ENCODE measurements at places on chromosomes 12 and 14. TPM values are rescaled to one million over a fixed set of nuclear protein-coding genes. Genes with fewer than 3 reads are reported as not detected.

- no peak for DNase-seq
These were observed 8.8 kb downstream of the NRIP2 start for GRCh38 chr12:2826036-2826435.

DNA sequence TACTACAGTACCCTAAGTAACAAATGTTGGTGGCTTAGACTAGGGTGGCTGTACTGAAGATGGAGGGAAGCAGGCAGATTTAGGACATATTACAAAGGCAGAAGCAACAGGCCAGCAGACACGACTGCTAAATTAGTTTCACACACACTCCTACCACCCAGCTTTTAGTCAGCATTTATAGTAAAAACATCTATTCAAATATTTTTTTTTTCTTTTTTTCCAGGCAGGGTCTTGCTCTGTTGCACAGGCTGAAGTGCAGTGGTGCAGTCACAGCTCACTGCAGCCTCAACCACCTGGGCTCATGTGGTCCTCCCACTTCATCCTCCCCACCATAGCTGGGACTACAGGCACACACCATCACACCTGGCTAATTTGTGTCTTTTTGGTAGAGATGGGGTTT is 72.9 kb downstream of the CDK17 start:
- DNase-seq: no peak

GRCh38 chr14:94805680-94806288 is 35.9 kb upstream of the GSC start:
- DNase-seq: no peak

DNA sequence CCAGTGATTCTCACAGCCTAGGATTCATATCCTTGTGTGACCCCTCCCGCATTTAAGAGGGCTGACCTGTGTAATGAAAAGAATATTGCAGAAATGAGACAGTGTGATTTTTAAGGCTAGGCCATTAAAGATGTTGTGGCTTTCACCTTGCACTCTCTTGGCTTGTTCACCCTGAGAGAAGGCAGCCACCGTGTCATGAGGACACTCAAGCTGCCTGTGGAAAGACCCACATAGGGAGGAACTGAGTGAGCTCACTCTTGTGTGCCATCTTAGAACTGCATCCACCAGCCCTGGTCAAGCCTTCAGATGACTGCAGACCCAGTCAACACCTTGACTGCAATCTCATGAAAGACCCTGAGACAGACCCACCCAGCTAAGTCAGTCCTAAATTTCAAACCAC is 46.3 kb upstream of the TMPO start:
- no peak for DNase-seq

- no peak for DNase-seq
These were observed 123.0 kb downstream of the ESRRB start for GRCh38 chr14:76498976-76499375.

DNA sequence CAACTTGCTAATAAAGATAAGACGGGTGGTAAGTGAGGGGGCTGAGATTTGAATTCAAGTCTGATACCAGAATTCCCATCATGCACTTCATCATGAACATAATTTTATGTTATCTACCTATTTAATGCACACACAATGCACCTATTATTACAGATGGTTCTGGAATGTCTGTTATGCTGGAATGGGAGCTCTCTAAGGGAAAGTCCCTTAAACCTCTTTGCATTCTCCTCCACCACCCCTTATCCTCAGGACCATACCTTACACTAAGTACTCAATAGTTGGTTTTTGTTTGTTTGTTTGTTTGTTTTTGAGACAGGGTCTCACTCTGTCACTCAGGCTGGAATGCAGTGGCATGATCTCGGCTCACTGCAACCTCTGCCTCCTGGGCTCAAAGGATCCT is 7.0 kb upstream of the MSI1 start:
- DNase-seq: no peak

The CMA1 gene
- total RNA-seq: not detected

The DBX2 gene
- total RNA-seq: not detected

The KLRD1 gene
- total RNA-seq: 0.68 TPM

The ABCD4 gene
- total RNA-seq: 179 TPM

The LRFN5 gene
- not detected for total RNA-seq

The CNOT2 gene
- 85.4 TPM for total RNA-seq

The SLC10A1 gene
- not detected for total RNA-seq

All from PC-9 (cell line).